ENCODE measurements at places on chromosomes 5 and 9.

- DNase-seq, result no peak
Observed at GRCh38 chr9:113428062-113428615, 17.6 kb downstream of the C9orf43 start.

DNA sequence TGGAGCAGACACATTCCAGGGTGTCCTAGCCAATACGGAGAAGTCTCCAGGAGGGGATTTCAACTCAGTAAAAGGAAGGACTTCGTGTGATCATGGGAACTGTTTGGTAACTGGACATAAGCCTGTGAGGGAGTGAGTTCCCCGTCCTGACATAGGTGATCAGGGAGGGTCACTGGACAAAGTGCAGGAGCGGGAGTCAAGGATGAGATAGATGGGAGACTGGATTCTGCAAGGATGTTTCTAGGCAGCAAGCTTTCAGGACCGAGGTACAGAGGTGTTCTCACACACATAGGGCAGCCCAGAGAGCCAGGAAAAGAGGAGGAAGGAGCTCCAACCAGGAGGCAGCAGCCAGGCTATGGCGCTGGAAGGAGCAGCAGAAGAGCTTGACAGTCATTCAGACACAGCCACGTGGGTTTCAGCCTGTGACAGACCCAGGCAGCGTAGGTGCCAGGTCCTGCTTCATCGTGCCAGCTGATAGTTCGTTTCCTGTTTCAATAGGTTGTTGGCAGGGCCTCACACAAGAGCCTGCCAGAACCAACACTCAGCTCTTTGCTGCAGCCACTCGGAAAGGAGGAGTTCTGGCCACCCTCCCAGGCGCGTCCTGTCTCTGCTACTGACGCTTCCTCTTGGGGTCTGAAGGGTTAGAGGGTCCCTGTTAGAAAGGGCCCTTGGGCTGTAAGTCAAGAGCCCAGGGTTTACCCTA lies 84.1 kb downstream of the AMBP start:
- peak; percentile 81 for DNase-seq

DNA sequence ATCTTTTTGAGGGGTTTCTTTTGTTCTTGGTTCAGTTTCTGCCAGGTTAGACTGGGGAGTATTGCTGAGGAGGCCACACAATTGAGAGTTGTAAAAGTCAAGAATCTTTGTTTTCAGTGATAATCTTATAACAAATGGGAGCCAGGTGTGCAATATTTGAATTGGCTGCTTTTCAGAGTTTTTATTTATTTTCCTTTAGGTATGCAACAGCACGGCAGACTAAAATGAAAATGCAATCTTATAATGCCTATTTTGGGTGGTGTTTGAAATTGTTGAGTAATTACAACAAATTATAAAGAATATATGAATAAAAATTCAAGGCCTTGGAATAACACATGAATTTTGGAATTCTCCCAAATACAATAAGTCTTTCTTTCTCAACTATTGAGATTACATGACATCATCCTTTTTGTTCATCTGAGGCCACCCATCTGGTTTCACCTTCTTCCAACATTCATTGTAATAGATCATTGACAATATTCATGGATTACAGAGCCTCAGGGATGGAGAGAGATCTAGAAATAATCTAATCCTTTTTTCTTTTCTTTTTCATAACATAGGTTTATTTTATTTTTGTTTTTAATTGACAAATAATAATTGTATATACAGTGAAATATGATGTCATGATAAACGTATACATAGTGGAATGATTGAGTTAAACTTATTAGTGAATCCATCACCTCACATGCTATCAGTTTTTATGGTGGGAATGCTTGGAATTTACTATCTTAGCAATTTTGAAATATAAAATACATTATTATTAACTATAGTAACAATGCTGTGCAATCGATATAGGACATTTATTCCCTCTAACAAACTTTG lies 1061.0 kb downstream of the NR2F1-AS1 start:
- DNase-seq, result peak; percentile 34

DNA sequence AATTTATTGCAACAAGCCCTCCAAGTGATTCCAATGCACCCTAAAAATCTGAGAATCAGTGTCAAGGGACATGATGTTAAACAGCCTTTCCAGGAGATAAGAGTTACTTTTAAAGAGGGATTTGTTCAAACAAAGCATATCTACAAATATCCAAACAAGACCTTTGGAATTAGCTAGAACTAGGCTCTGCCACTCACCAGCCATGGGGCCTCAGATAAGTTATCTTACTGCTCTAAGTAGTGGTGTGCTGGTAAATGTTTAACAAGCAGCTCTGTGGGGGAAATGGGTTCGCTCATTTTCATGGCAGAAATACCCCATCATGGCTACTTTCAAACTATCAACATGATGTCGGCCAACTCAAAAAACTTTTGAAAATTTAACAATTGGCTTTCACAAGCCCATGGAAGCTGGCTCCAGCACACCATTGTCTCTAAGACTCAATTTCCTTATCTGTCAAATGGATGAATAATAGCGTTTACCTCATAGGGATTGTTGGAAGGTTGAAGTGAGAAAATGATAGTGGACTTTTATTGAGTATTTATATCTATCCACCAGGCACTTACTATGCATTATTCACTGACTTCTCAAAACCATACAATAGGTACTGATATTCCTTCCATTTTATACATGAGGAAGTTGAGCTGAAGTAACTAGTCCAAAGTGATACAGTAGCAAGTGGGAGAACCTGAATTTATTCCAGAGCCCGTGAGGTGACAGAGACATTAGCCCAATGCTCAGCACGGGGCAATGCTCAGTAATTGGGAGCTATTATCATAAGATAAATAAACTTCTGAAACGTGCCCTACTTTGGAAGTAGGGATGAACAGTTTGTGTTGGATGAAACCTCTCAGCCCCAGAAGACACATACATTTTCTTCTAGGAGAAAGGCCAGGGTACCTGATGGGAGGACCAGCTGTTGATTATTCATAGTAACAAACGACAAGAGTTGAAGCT lies 43.2 kb downstream of the SH3RF2 start:
- DNase-seq, result no peak

GRCh38 chr9:93200989-93201334 lies 17.0 kb downstream of the WNK2 start:
- DNase-seq, result no peak

DNA sequence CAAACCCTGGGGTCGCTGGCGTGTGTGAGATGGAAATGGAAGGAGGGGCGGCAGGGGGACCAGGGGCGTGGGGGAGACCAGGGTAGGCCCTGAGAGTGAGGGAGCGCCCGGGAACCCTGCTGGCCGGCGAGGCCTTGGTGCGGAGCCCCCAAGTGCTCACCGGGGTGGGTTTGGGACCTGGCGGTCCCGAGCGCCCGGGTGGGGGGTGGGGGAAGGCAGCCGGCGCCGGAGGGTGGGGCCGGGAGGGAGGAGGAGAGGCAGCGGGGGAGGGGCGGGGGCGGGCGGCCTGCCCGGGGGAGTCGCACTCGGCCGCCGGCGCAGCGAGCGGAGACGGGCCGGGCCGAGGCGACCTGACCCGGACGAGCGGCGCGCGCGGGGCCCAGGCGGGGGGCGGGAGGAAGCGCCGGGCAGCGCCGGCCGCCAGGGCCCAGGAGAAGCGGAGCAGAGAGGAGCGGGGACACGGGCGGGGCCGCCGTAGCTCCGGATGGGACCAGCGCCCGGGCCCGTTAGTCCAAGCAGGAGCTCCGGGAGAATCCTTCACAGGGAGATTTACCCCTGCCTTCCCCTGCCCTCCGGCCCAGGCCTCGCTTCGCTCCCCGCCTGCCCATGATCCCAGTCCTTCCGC lies at the start of gene NPR2:
NPR2 (plus strand) TSS at position 295 of the 625 bp plus-strand sequence. CDS start 818 bp downstream, outside the sequence.
- no peak for DNase-seq

DNA sequence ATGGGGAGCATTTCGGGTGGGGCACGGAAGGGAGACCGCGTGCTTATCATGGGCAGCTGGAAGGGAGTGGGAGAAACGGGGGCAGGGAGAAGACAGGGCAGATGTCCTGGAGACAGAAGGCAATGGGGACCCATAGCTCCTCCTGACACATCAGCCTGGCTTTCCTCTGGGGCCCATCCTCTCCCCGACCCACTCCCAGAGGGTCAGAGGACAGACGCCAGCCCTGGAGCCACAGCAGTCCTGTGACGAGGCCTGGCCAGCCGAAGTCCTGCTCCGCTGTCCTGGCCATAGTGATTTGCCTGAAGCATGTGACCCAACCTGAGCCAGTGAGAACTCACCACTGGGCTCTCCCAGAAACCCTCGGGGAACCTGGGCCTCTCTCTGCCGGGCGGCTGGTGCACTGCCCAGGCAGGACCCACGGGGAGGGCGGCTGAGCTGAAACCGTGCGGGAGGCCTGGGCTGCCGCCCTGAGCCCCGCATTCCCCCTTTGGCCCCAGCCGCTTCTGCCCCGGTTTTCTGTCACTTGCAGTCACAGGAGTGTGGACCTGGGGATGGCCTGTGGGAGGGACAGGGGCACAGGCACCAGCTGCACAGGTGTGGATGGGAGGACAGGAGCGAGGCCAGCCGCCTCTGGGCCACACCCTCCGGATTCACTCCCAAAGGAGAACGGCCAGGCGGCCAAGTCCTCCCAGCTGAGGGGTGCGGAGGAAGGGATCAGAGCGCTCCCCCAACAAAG lies 19.8 kb downstream of the ADAMTS2 start:
- no peak for DNase-seq

DNA sequence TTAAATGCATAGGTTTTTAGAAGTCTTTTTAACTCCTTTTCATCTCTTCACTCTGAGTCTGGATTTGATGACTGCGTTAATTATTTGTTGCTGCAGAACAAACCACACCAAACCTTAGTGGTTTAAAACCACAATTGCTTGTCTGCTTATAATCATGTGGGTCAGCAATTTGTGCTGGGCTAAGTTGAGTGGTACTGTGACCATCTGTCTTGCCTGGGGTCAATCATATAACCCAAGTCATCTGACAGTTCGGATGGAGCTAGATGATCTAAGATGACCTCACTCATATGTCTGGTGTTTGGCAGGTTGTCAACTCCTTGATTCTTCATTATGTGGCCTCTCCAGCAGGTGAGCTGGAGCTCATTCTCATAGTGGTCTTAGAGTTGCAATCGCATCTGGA lies 219.1 kb upstream of the ELAVL2 start:
- no peak for DNase-seq

- DNase-seq, result no peak
Observed at GRCh38 chr5:112440031-112440430, 21.0 kb upstream of the EPB41L4A start.

GRCh38 chr9:107144475-107144874 lies 138.6 kb upstream of the RAD23B start:
- no peak for DNase-seq

DNA sequence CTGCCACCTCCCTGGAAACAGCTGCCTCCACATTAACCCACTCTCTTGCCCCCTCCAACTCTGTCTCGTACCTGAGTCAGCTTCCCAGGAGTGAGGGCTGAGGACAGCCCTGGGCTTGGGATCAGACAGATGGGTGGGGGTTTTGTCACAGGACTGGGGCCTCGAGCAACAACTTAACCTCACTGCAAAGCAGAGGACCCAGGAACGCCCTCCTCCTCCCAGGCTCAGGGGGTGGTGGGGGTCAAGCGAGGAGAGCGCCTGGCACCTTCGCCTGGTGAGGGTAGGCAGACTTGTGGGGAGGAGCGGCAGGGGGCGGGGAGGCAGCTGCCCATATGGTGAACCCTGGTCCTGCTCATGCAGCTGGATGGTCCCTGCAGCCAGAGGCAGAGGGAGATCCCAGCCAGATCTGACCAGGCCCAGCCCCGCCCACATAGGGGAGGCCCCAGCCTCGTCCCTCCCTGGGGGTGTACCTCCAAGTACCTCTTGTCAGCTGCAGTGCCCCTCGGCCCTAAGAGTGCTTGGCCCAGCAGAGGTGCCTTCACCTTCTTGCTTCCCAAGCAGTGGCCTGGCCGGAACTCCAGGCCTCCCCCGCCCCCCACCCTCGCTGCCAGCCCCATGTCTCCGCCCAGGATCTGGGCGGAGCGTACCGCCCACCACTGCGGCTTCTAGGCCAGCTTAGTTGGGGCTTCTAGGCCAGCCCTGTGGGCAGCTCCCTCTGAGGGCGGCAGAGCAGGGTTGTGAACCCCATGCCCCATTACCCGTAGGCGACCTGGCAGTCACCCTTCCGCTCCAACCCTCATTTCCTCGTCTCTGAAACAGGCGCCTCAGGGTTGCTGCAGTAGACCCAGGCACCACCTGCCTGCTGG lies at the start of gene SARDH:
SARDH (minus strand) TSS at position 579 of the 866 bp plus-strand sequence. CDS start 4,179 bp downstream, outside the sequence.
- no peak for DNase-seq

Data from NCI-H446 treated with DMSO at 0.1 percent for 48 hours (cell line).